SIG-M5 (cell line): ENCODE measurements at places on chromosomes 11 and 22.

DNA sequence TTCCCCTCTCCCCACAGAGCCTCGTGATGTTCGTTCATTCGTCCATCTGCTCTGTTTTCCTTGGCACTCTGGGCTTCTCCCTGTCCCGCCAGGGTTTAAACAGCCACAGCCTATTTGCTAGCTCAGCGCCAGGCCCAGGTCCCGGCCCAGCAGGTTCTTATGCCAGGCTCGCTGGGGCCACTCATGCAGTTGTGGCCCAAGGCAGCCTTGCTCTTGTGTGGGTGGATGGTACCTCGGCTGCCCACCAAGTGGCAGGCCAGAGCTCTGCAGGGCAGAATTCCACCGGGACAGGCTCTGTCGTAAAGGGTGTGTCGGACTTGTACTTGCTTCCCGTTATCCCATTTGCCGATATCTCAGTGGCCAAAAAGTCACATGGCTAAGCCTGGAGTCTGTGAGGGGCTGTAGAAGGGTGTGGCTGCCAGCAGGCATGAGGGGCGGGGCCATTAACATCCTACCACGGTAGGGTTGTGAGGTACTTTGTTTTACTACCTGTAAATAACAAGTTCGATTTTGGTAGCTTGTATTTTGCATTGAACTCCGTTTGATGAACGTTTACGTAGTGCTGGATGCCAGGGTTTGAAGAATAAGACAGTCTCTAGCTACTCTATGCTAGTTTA, 7.9 kb downstream of the FAM118A start:
- no peak for DNase-seq

GRCh38 chr11:68842427-68843051, 823 bp upstream of the CPT1A start:
- no peak for DNase-seq

GRCh38 chr11:2251138-2251537, 19.2 kb downstream of the ASCL2 start:
- DNase-seq, result no peak

DNA sequence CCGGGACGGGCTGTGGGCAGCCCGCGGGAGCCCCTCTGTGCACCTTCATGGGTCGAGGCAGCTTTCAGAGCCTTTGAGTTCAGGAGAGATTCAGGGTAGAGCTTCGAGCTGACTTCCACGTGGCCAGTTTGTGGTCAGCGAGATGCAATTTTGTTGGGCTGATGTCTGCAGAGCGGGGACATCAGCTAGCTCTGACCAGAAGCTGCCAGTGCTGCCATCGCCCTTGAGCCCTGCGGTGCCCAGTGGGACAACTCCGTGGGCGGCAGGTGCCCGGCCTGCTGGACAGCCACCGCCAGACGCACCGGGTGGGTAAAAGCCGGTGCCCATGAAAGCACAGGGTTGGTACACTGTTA, 719 bp downstream of the TALDO1 start:
- DNase-seq, result no peak
